ENCODE measurements at places on chromosomes 7 and 10.

GRCh38 chr7:69696054-69696591 is 97.8 kb downstream of the AUTS2 start:
- no peak for DNase-seq

DNA sequence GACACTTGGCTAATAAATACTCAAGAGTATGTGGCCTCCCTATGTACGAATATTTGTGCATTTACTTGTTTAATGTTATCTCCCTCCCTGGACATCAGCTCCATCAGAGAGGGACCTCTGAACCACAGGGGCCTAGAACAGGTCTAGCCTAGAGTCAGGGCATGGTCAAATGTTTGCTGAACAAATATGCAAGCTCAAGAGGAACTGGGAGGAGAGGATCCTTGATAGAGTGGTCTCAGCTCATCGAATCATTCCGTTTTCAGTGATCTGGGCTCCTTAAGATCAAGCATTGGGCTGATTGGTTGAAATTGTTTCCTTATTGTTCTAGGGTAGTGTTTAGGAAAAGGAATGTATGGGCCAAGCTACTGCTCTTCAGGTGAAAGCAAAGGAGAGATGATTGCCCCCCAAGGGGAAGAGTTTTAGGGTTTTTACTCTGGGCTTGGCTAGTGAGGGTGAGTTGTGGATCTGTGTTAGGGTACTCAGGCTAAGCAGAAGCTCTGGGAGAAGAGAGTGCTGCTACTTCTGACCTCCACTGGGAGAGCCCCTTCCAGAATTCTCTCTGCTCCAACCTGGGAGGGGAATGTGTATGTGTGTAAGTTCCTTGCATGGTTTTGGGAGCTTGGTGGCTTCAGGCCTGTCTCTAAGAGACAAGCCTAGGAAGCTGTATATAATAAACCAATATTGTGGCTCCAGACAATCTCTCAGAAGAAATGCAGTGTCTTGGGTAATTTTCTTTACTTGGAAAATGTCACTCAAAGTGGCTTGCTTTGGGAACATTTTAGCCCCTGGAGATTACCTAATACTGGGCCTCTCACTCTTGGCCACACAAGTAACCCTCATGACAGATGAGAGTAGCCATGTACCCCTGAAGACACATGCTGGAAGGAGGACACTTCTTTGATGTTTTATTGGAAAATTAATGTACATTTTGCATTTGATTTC is 110.0 kb downstream of the EMX2 start:
- no peak for DNase-seq

DNA sequence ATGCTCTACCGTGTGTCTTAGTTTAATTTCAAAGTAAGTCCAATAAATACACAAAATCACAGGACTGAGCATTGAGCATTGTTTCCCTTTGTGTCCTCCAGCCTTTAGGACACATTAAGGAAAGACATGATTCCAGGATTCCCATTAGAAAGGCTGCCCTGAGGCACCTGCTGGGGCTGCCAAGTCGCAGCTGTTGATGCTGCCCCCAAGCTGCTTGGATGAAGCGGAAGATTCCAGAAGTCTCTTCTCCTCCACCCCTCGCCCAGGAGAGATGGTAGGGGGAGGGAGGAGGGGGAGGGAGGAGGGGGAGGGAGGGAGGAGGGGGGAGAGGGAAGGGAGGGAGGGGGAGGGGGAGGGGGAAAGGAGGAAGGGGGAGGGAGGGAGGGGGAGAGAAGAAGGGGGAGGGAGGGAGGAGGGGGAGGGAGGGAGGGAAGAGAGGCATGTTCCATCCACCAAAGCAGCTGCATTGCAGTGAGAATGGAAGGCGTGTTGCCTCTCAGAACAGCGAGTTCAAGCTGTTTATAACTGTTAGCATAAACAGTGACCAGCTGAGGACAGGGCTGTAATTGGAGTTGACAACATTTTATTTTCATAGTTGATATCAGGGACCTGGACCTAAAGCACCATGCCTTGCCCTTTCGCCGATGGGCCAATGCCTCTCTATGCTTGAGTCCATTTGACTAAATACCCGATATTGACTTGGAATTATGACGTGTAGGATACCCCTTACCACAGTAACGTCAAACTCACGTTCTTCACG is 67.3 kb downstream of the DIP2C start:
- DNase-seq: no peak

- DNase-seq: no peak
Measured at GRCh38 chr7:78178319-78178718, 379.7 kb downstream of the PHTF2 start.

GRCh38 chr7:30306976-30307375 is 22.6 kb downstream of the ZNRF2 start:
- DNase-seq: no peak

DNA sequence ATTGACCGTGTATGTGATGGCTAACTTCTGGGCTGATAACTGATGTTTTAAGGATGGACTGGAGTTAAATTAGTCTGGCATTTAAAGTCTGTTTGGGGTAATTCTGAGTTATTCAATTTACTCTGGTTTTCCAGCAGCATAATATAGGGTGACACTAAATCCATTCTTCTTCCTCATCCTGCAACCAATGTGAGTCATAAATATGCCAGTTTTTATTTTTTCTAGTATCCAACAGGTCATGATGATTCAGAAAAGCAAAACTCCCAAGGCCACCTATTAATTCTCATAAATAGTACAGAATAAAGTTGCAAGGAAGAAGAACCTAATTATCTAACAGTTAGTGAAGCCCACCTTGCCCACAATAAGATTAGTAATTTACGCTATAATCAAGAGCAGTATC is 7.5 kb upstream of the EPHB6 start:
- no peak for DNase-seq
